ENCODE measurements at places on chromosomes 12 and 14.
A peak's percentile ranks its signal among the peaks of the same experiment; 100 is the strongest.

GRCh38 chr14:88234442-88234841 is 88.6 kb downstream of the KCNK10 start:
- no peak for DNase-seq

DNA sequence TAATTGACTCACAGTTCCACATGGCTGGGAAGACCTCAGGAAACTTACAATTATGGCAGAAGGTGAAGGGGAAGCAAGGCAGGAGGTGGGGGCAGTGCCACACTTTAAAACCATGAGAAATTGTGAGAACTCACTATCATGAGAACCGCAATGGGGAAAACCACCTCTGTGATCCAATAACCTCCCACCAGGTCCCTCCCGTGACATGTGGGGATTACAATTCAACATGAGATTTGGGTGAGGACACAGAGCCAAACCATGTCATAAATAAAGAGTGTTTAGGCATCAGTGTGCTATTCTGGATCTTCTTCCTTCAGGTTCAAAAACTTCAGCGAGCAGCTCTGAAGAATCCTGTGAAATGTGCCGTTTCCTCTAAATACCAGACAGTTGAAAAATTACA is 9.7 kb downstream of the DDX47 start:
- DNase-seq, result no peak

GRCh38 chr14:66231820-66232219 is 254.4 kb upstream of the CCDC196 start:
- DNase-seq, result no peak

GRCh38 chr12:125434936-125435443 is 369.8 kb downstream of the AACS start:
- DNase-seq, result no peak

DNA sequence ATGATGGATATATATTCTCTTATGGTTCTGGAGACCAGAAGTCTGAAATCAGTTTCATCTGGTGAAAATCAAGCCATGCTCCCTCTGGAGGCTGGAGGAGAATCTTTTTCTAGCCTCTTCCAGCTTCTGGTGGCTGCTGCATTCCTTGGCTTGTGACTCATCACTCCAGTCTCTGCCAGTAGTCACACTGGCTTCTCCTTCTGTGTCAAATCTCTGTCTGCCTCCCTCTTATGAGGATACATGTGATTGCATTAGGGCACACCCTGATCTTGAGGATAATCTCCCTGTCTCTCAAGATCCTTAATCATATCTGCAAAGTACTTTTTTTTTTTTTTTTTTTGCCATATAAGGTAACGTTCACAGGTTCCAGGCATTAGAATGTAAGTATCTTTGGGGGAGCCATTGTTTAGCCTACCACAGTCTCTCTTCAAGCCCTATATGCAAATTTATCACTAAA is 17.7 kb downstream of the DNAL1 start:
- DNase-seq, result peak; percentile 58
